Activated CD4-positive, alpha-beta T cell treated with anti-CD3 and anti-CD28 coated beads, Interleukin-2, amount 50 U/mL, for 48 hours (primary cell): ENCODE measurements at places on chromosomes 4 and X.

- no peak for DNase-seq
Measured at GRCh38 chrX:7948483-7948882, 21.3 kb upstream of the PNPLA4 start.

- no peak for DNase-seq
Measured at GRCh38 chrX:46374371-46374770, 170.8 kb downstream of the ZNF674 start.

DNA sequence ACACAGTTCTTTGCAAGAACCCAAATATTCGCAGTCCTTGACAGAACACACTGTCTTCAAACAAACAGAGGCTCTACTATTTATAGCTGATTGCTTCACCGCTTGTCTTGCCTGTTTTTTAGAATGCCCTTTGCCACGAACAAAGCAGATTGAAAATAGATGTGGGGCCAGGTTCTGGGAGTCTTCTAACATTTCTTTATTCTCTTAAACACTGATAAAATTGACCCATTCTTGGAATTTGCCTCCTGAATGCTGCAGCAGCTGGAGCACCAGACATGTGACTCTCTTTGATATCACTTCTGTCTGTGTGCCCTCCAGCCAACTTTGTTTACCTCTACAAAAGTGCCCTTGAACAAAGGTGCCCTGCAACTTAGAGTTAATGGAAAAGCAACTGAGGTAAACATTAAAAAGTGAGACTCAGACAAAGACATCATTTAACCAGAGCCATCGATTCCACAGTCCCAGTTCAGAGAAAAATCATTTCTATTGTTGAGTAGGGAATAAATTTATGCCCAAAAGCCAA is 64.2 kb upstream of the SPP1 start:
- no peak for DNase-seq

DNA sequence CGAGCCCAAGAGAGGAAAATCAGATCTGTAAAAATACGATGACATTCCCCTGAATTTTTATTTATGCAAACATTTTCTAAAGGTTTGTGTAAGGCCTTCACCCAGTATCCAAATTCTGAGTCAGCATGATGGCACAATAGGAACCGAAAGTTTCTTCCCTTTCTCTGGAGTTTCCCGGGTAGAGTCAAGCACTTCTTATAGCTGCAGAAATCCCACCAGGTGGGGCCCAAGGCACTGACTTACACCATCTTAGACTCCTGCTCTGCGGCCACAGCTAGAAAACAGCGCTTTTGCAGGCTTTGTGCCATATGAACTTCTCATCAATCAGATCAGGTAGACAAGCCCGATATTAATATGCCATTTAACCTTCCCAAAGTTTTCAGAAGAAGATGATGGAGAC is 13.4 kb downstream of the LEF1 start:
- no peak for DNase-seq

DNA sequence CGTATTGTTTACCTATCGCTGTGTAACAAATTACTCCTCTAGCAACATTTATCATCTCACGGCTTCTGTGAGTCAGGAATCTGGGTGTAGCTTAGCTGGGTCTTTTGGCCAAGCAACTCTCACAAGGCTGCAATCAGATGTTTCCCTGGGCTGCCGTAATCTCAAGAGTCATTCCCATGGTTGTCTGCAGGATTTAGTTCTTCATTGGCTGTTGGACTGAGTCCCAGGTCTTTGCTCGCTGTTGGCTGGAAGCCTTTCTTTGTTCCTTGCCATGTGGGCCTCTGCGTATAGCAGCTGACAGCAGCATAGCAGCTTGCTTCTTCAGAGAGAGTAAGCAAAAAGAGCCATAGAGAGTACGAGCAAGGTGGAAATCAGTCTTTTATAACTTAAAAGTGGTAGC is 16.8 kb downstream of the POLR2B start:
- DNase-seq = no peak

DNA sequence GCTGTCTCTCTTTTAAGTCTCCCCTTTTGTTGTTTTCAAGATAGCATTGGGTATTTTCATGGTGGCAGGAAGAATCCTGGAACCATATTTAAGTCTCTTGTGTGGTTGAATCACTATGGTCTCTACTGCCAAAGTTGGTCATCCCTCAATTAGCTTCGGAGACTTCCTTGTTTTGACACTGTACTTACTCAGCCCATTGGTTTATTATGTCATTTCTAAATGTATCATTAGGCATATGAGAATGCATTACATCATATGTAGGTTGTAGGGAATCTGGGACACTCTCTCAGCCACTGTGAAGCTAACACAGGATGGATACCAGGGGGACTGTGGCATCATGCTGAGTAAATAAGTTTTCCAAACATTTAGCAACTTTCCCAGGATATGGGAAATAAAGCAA is 211.8 kb downstream of the DTHD1 start:
- no peak for DNase-seq

DNA sequence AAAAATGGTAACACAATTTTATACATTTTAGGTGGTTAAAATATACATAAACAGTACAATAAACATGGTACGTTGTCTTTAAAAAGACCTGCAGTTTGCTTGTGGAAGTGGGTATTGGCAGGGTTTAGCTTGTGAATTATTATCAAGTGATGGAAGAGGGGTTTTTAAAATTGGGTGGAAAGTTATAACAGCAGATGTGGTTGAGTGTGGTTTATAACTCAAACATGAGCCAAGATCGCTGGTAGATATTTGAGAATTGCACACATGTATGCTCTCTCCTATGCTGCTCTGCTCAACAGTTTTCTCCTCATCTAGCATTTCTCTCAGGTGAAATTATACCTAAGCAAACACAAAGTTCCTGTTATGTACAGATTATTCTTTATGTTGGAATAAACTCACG is 14.0 kb downstream of the EPGN start:
- no peak for DNase-seq

- DNase-seq = no peak
Measured at GRCh38 chr4:56914336-56914735, 6.6 kb downstream of the REST start.

GRCh38 chr4:54400802-54401201 is 171.7 kb downstream of the PDGFRA start:
- DNase-seq = no peak

- no peak for DNase-seq
Measured at GRCh38 chrX:133405498-133406185, 9.6 kb downstream of the GPC4 start.

DNA sequence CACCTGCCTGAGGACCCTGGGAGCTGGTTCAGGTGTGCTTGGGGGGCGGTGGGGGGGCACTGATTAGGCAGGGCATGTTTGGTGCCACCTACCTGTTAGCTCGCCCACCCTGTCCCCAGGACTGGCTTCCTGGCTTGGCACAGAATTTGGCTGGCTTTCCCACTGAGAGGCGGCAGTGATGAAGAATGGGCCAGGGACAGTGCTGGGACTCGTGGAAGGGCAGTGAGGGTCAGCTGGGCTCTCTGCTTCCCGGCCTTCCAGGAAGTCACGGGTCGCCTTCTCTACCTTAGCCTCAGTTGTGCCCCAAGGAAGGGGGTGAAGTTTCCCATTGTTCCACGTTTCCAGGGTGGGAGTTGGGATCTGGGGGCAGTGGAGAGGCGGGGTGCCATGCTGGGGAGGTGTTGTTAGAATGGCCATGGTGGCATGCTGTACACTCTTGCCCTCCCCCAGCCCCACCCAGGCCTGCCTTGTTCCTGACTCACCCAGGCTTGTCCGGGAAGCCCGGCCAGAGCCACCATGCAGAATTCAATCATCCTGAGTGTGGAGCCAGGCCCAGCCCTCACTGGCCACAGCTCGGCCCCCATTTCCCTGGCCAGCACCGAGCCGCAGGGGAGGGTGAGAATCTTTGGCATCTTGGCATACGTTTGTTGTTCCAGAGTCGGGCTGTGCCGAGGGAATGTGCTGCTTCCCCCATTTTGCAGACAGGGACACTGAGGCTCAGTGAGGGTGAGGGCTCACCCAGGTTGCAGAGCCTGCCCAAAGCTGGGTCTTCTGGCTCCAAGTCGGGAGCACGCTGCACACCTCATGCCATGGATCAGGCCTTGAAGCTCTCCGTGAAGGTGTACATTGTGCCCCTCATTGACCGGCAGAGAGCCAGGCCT is 21.9 kb upstream of the GPR78 start:
- no peak for DNase-seq

- DNase-seq = no peak
Measured at GRCh38 chr4:75343333-75343732, 170.9 kb downstream of the RCHY1 start.

DNA sequence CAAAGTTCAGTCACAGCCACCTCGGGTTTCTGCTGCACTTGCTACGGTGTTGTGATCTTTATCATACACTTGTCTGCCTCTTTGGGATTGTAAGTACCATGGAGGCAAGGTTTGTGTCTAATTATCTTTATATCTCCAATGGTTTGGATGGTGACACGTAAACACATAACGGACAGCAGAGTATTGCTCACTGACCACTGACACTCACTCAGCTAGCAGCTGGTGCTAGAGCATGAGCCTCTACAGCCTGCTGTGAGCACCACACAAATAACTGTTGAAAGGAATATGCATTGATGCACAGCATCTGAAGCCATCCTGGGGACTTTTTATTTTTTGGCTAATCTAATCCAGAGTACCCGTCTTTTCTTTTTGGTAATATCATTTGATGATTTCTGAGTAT is 156.0 kb downstream of the DCLK2 start:
- DNase-seq = no peak

- DNase-seq = no peak
Measured at GRCh38 chr4:113223001-113223400, 173.5 kb downstream of the ANK2 start.

DNA sequence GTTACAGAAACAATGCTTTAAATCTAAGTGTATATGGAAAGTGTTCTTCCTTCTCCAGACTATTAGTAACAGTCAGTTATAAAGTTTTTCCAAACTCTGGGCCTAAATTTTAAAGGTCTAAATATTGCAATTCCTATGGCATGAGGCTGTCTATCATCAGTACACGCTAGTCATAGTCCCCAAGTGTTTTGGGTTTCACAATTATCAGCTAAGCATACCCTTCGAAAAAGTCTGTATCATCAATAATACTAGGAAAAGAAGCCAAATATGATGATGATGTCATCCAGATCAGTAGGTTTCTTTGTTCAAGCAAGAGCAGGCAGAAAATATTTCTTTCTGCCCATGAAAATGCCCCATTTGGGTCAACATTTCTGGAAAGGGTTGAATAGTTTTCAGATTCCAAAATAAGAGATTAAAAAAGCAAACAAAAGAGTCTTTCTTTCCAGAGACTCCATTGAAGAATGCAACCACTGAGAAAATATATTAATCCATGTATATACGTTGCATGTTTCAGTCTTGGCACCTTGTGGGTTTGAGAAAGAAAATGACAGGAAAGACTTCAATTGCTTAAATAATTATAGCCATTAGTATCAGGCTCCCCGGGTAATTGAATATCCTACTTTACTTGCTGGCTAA is 173.8 kb downstream of the CAMK2D start:
- DNase-seq = no peak

DNA sequence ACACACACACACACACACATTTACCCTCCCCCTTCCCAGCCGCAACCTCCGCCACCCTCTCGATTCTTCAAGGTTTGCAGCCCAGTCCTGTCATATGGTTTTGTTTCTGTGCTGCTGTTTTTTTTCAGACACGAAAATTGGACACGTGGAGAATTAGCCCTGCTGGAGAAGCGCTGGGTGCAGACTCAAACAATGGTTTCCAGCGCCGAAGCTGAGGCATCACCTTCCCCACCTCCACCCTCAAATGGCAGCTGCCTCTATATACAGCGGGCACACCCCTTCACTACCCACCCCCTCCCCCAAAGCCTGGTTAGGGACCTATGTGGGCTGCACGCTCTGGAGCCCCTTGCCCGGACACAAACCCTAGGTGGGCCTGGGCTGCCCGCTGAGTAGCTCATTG is 87.9 kb downstream of the BCOR start:
- no peak for DNase-seq

- DNase-seq = no peak
Measured at GRCh38 chr4:128525387-128525786, 237.8 kb upstream of the PGRMC2 start.

DNA sequence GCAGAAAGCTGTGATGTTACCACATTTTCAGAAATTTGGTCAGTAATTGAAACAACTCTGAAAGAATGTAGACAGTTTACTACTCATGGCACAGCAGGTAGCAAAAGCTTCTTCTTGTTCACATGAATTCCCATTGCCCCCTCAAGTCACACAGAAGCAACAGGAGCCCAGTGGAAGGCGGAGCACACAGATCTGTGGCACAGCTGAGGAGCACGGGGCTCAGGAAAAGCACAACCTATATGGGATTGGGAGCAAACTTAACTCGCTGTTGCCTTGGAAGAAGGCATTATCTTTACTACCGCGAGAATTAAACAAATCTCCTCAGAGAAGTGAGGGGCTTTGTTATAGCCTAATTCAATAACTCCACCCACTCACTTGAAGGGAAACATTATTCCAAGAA is 358.5 kb downstream of the SPOCK3 start:
- DNase-seq = no peak

GRCh38 chr4:88866862-88867550 is 169.4 kb upstream of the NAP1L5 start:
- no peak for DNase-seq

DNA sequence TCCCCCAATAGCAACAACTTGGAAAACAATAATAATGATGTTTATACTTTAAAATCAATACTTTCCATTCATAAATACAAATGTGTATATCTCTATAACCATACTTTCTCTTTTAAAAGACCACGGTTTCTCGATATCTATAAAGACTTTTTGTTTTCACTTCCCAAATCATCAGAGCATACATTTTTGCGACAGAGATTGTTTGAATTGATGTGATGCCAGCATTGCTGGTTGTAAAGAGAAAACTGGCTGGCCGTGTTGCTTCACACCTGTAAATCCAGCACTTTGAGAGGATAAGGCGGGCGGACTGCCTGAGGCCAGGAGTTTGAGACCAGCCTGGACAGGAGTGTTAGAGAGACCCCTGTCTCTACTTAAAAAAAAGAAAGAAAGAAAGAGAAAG is 77.6 kb upstream of the ZNF518B start:
- no peak for DNase-seq

DNA sequence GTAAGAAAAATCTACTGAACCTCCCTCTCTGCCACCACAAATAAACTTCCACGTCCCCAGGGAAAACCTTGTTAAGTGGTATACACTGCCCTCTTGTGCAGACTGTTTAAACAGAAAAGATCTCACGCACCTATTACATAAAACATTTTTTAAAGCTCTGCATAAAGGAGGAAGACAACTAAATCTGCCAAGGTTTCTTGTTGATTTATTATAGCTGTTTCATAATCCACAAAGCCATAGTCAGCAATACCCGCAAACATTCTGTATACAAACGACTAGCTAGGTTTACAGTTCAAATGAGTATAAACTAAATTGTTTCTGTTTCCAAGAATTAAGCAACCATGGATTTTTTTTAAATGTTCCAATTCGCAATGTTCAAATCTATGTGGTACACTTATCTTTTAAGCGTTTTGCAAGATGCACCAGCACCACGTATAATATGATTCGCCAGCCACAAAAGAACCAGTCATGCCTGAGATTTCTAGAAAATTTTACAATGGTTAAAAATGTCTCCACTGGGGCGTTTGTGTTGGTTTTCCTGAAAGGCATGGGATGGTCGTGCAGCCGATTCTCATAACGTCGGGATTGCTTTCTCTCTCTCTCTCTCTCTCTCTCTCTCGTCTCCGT is 164.6 kb downstream of the PRKX start:
- DNase-seq = no peak

GRCh38 chrX:129833153-129833990 is 10.3 kb downstream of the ZDHHC9 start:
- no peak for DNase-seq
